Peyer's patch (tissue), 4 donors: ENCODE measurements at places on chromosomes 5 and 9.

- DNase-seq, result no peak
Measured at GRCh38 chr9:119157196-119157595, 212.0 kb downstream of the BRINP1 start.

DNA sequence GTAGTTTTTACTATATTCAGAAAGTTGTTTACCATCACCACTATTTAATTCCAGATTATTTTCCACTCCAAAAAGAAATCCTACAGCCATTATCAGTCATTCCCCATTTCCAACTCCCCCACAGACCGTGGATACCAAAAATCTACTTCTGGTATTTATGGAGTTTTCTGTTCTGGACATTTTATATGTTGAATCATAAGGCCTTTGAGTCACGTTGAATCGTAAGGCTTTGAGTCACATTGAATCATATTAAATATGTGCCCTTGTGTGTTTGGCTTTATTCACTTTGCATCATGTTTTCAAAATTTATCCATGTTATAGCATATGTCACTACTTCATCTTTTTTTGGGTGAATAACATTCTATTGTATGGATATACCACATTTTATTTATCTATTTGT is 454.1 kb upstream of the NUDT12 start:
- DNase-seq, result no peak

GRCh38 chr9:134291452-134291881 is 34.8 kb upstream of the RXRA start:
- no peak for DNase-seq

- no peak for DNase-seq
Measured at GRCh38 chr5:5616247-5616895, 193.9 kb downstream of the ICE1 start.

DNA sequence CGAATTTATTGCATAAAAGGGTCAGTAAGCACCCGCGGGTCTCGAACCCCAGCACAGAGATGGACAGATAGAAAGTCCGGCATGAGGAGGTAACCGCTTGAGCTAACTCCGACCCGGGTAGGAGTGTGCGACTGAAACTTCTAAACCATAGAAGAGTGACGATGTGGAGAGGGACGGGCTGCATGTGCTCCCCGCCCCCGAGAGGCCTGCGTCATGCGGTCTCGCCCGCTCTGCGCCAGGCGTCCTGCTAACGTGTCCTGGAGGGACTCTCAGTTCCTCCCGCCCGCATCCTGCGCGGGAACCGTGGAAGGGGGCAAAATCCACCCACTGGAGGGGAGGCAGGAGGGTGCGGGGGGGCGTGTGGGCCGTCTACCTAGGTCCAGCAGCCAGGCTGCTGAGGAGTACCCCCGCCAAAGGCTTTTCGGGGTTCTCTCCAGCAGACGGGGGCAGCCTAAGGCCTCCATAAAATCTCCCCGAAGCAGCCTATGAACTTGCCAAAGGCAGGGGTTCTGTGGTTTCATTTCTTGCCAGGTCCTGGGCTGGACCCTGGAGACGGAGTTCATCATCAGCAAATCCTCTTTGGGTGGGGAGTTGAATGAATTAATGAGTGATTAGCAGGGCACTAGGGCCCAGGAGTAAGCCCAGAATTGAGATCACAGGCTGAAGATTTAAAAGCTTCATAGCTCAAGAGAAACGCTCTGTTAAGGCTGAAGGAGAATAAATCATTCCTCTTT is 51.9 kb downstream of the TGFBI start:
- peak; percentile 83 for DNase-seq

DNA sequence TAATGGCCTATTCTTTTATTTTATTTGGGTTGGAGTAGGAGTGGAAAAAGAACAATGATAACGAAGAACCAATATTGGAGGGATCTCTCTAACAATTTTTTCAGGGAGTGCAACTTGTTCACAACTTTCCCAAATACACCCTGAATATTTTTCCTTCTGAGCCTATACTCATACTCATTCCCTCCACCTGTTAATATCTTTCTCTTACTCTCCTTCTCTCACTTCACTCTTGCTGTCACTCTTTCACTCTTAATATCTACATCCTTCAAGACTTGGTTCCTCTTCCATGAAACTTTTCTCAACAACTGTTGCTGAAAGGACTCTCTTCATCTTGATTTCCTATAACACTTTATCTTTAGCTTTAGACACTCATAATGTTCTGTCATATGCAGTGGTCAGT is 39.0 kb upstream of the MYOT start:
- DNase-seq, result no peak

DNA sequence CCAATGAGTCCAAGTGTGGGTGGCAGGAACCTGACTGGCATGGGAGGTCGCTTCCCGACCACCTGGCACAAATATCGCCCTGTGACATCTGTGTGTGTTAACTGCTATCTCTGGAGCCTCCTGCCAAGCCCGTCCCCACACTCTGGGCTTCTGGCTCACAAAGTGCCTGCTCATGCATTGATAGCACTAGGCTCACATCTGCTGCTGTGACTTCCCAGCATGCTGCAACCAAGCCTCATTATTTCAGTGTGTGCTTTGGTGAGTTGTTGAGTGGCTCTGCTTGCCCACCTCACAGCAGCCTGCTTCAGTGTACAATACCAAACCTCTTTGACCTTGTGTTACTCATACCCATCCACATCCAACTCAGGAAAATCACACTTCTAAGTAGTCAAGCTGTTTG is 139.8 kb downstream of the APBA1 start:
- no peak for DNase-seq

GRCh38 chr5:167898361-167899042 is 392.9 kb upstream of the WWC1 start:
- DNase-seq, result no peak

- DNase-seq, result peak; percentile 85
Measured at GRCh38 chr5:168288349-168289245, 2.8 kb upstream of the WWC1 start.

- DNase-seq, result no peak
Measured at GRCh38 chr5:115098041-115098702, 71.5 kb downstream of the TRIM36 start.

DNA sequence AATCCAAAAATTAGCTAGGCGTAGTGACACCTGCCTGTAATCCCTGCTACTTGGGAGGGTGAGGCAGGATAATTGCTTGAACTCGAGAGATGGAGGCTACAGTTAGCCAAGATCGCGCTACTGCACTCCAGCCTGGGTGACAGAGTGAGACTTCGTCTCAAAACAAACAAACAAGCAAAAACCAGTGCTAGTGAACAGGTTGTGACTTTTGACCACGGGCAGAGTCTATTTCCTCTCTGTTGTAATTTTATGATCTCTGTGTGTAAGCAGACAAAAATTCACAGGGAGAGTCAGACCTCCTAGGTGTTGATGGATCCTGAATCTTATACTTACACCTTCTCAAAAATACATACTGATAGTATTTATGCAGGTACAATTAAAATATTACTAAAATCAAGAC is 65.8 kb downstream of the SPEF2 start:
- no peak for DNase-seq

- no peak for DNase-seq
Measured at GRCh38 chr5:158414780-158415179, 555.8 kb upstream of the CLINT1 start.

GRCh38 chr9:101711330-101711941 is 27.0 kb downstream of the GRIN3A start:
- no peak for DNase-seq

DNA sequence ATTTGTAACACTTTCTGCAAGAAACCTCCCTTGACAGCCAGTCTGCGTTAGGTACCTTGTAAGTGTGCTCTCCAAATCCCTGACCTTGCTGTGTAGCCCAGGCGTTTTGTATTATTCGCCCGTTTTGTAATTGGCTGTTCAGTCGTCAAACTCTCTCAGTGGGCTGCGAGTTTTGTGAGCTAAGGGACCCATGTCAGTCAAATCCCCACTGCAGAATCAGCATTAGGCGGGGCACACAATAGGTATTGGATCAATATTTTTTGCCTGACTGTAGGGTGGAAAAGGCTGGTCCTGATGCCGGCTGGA is 665 bp downstream of the DNAJC18 start:
- DNase-seq, result no peak

GRCh38 chr9:134626571-134627416 is 14.8 kb upstream of the COL5A1 start:
- peak; percentile 33 for DNase-seq

DNA sequence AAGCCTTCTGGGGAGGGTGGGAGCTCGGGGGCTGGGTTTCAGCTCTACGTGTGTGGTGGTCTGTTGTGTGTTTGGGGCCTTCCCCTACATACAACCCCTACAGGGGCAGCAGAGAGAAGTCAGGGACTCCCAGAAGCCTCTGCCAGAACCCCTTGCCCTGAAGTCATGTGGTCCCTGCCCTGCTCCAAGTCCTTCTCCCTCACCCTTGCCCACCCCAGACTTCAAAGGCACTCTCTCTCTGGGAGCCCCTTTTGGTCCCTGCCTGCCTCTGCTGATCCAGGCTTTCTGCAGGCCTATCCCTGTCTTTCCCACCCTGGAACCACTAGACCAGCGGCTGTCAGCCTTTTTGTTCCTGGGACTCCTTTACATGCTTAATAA is 61.1 kb upstream of the PSD2 start:
- no peak for DNase-seq

GRCh38 chr5:113114559-113114958 is 138.0 kb downstream of the DCP2 start:
- DNase-seq, result no peak

DNA sequence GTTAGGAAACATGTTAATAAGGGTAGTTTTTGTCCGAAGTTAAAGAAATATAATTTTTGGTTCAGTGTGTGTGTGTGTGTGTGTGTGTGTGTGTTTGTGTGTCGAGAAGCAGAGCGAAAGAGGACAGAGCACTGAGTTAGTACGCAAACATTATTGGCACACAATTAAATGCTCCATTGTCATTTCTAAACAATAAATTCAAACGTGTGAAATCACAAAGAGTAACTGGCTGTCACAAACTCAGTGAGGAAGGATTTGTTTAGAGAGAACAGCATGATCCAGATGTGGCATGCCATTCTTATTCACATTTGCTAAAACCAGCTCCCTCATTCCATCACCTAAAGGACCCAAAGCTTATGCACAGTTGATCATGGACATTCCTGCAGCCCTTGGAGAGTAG is 970.8 kb downstream of the DTWD2 start:
- DNase-seq, result no peak

GRCh38 chr5:88405783-88406182 is 137.1 kb upstream of the TMEM161B start:
- no peak for DNase-seq

DNA sequence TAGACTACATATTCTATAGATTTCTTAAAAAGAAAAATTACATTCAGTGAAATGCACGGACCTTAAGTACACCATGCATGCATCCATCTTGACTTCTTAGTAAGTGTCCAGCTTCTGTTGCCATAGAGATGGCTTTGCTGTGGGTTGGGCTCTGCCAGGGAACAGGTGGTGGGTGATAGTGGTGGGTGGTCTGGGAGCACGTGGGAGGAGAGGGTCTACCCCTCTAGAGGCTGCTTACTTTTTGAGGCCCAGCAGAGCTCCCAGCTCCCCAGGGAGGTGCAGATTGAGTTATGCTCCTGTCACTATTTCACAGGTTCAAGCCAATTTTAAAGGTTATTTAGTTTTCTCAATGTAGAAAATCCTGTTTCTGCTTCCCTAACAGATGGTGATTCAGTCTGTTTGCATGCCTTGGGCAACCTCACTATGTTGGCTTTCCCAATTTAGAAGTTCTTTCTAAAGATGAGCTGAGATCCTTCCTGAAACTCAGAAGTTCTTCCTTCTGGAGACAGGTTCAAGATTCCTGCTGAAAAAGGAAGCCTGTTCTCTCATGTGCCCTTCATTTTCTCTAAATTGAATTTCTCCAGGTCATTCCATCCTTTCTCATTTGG is 107.4 kb upstream of the LHFPL2 start:
- no peak for DNase-seq
